ENCODE measurements at places on chromosomes 13 and 19.

GRCh38 chr19:1383017-1383311 is 743 bp upstream of the NDUFS7 start:
- DNase-seq = no peak

GRCh38 chr19:50357178-50358100 is 8.0 kb downstream of the NAPSA start:
- DNase-seq = peak; percentile 86

GRCh38 chr13:80235166-80235966 is 105.6 kb downstream of the SPRY2 start:
- no peak for DNase-seq

- no peak for DNase-seq
Observed at GRCh38 chr13:83815598-83815997, 66.7 kb downstream of the SLITRK1 start.

DNA sequence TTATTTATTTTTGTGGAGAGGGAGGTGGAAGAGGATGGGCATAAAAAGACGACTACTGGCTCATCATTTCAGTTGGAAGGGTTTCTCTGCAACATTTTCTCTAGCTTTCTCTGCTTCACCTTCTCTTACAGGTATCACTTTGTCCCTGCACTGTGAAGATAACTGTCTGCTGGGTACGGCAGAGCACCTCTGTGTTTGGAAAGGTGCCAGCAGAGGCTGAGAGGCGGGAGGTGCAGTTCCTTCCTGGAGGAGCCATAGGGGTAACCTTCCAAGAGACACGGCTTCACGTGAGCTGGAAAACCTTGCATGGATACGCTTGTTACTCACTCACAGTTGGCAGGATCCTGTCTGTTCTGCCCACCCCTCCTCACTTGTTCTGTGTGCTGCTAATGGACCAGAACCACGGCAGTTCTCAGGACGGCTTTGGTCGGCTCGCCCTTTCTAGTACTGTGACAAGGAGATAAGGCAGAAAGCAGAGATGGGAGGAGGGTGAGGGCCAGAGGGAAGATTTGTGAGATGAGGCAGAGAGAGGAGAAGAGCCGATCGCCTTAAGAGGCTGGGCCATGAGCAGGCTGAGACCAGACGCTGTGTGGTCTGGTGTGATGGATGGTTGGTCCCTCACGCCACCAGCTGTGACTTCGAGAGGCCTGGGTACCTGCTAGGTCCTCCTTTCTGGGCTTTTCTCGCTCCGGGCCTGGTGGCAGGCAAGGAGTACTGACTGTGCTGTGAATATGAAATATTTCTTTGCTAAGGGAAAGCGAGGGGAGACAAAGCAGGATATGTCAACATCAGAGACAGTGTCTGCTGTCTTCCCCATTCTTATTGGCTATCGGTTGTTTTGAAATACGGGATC is 66.8 kb downstream of the MRPL57 start:
- DNase-seq = no peak

DNA sequence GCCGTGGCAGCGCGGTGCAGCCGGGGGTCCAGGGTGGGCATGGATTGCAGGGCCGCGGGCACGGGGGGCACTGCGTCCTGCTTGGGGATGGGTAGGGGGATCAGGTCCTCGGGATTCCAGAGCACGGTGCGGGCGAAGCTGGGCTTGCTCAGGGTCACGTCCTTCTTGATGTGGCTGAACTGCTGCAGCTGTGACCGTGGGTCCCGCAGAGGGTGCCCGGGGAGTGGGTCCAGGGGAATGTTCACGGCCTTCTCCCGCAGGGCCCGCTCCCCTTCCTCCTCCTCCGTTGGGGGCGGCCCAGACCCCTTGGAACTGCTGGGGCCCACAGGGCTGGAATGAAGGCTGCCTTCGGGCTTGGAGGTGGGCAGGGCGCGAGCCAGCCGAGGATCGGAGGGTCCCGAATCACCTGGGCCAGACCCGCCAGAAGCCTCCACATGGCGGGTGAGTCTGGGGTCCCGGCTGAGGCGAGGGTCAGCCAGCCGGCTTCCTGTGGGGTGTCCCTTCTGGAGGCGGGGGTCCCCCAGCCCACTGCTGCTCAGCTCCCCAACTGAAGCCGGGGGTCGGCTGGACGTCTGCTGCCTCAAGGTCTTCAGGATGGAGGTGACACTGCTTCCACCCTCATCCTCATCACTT is 18.9 kb upstream of the TMEM160 start:
- DNase-seq = no peak

GRCh38 chr13:97223037-97223710 is 1.0 kb downstream of the MBNL2 start:
- no peak for DNase-seq

GRCh38 chr19:32674153-32674930 is 638 bp downstream of the ANKRD27 start:
- DNase-seq = no peak

GRCh38 chr19:48544856-48545750 is 6.9 kb upstream of the SULT2B1 start:
- DNase-seq = no peak

DNA sequence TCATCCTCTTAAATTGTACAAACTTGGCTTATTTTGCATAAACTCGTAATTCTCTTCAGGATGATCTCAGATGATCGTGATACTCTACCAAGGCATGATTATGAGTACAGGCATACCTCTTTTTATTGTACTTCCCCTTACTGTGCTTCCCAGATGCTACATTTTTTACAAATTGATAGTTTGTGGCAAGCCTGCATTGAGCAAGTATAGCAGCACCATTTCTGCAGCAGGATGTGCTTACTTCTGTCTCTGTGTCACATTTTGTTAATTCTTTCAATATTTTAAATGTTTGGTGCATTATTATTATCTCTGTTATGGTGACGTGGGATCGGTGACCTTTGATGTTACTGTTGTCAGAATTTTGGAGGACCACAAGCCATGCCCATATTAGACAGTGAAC is 752.3 kb downstream of the PCDH9 start:
- no peak for DNase-seq

- DNase-seq = no peak
Observed at GRCh38 chr19:38032951-38033350, 125.9 kb downstream of the SIPA1L3 start.
